ENCODE measurements at places on chromosomes 3 and 15. TPM values are rescaled to one million over a fixed set of nuclear protein-coding genes. Genes with fewer than 3 reads are reported as not detected.

Gene SI
- not detected for total RNA-seq

Gene ERC2
- total RNA-seq: 0.59 TPM

Gene RBP2
- not detected for total RNA-seq

Gene SLC12A1
- total RNA-seq: not detected

Gene GOLGA6A
- total RNA-seq: not detected

GRCh38 chr15:27358751-27359434 lies 387.9 kb downstream of the GABRG3 start:
- peak; percentile 18 for DNase-seq

- DNase-seq: no peak
These were observed 563.6 kb upstream of the ADAMTS9 start for GRCh38 chr3:65251375-65251774.

GRCh38 chr3:31390466-31390865 lies 142.3 kb upstream of the STT3B start:
- no peak for DNase-seq

DNA sequence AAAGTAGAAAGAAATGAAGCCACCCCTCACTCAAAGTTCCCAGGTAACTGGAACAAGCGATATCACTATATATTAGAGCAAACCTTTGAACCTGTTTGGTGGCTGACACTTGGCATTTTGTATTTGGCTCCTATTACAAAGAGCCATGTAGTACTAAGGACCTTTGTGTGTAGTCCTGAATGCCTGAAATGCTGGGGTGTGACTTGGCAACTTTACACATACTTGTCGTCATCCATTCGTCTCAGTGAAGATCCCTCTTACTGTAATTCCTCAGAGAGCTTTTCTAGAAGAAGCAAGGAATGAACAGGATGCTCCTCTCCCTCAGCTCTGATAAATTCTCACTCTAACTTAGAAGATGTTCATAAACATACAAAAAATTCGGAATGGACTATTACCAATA lies 216.1 kb upstream of the CDIN1 start:
- no peak for DNase-seq

- no peak for DNase-seq
These were observed 147.9 kb upstream of the GAP43 start for GRCh38 chr3:115475178-115476041.

DNA sequence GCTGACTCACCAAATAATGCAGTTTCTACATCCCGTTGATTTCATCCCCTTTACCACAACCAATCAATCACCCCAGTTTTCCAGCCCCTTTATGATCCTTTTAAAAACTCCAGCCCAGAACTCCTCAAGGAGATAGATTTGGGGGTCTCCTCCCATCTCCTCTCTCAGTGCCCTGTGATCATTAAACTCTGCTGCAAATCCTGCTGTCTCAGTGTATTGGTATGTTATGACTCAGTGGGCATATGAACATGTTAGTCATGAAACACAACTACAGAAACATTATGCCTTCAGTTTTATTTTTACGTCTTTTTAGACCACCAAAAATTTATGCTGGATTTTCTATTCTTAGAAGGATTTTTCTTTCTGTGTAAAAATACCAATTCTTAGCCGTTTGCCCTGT lies 213.7 kb downstream of the DIPK2A start:
- peak; percentile 65 for DNase-seq

DNA sequence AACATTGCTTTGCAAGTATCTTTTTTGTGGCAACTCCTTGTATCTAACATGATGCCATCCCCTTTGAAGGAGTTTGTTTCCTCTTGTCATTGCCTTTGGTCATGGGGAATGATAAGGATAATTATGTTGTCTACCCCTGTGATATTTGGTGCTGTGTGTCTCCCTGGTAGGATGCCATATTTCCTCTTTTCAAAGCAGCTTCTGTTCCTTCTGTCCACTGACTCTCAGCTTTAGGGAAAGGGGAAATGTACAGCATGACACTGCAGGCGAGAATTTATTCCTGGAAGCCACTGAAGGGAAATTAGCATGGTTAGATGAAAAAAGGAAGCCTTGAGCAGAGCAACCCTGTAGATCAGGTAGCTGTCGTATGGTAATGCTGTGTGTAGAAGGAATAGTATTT lies 576.7 kb downstream of the CADM2 start:
- no peak for DNase-seq

GRCh38 chr15:60372227-60372626 lies 25.6 kb downstream of the ANXA2 start:
- DNase-seq: no peak

GRCh38 chr15:51876169-51876568 lies 46.7 kb downstream of the TMOD3 start:
- DNase-seq: no peak

DNA sequence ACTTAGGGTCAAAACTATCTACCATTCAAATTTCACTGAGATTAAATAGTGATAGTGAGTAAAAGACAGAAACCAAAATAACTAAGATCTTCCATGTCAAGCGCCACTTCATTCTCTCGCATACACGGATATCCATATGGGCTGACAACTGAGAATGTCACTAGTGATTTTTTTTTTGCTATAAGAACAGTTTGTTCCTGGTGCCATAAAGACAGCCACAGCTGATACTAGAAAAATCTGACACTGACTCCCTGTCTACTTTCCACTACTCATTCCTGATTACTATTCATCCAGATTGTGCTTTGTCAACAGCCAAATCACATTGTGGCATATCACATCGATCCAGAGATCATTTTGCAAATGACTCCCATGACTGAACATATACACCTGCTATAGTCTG lies 45.8 kb upstream of the CDAN1 start:
- no peak for DNase-seq

DNA sequence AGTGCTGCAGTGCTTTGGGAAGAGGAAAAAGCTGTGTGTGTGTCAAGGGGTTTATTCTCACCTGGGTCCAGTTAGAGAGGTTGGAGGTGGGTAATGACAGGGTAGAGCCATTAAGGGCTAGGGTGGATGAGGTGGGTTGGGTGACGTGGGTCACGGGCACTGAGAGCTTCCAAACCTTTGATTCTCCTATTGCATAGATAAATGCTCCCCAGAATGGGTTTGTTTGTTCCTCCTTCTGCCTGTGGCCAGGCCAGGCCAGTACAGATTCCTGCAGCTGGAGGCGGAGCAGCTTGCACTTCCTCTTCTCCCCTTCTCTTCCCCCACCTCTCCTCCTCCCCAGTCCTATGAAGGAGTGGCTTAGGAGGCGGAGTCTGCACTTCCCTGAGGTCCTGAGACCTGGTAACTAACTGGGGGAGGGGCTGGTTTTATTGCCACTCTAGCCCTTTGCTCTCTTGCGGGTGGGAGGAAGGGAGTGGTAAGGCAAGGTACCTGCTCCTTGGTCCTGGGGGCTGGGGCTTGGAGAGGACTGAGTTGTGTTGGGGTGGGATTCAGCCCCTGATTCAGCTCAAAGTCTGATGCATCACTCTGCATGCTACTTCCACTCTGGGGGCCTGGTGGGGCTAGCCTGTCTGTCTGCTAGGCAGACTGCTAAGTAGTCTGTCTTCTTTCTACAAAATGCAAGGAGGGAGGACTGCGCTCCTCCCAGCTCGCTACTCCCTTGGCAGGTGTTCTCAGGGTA lies 3.5 kb downstream of the SPINT1 start:
- DNase-seq: peak; percentile 54
